ENCODE measurements at places on chromosomes 5 and 9. TPM values are rescaled to one million over a fixed set of nuclear protein-coding genes. Genes with fewer than 3 reads are reported as not detected.

Gene PKD2L2
- not detected for total RNA-seq

Gene ERCC6L2
- 33.1 TPM for total RNA-seq

Gene SLC46A2
- total RNA-seq = not detected

Gene C5orf58
- not detected for total RNA-seq

Gene OR13C3
- not detected for total RNA-seq

Gene PROB1
- total RNA-seq = 8.2 TPM

Data from activated CD8-positive, alpha-beta memory T cell treated with anti-CD3 and anti-CD28 coated beads for 36 hours (primary cell).